ENCODE measurements at places on chromosomes 12 and 14. TPM values are rescaled to one million over a fixed set of nuclear protein-coding genes. Genes with fewer than 3 reads are reported as not detected.

The CCDC38 gene
- not detected for total RNA-seq

The SLC10A1 gene
- not detected for total RNA-seq

The FOXN4 gene
- total RNA-seq = not detected

The ATL1 gene
- total RNA-seq = 5.6 TPM

The SLC25A47 gene
- total RNA-seq = not detected

The PLCZ1 gene
- not detected for total RNA-seq

The UBC gene
- 1,782 TPM for total RNA-seq

The MEG3 gene
- total RNA-seq = 436 TPM

The NEDD8 gene
- 162 TPM for total RNA-seq

The KLHL42 gene
- total RNA-seq = 37.8 TPM

The NGB gene
- not detected for total RNA-seq

The ADAMTS20 gene
- total RNA-seq = 0.14 TPM

The SDS gene
- total RNA-seq = not detected

The CLEC1A gene
- not detected for total RNA-seq

The STYX gene
- 18.4 TPM for total RNA-seq
